Naive thymus-derived CD4-positive, alpha-beta T cell (primary cell): ENCODE measurements at places on chromosomes 12 and 14. TPM values are rescaled to one million over a fixed set of nuclear protein-coding genes. Genes with fewer than 3 reads are reported as not detected.

- no peak for DNase-seq
Observed at GRCh38 chr12:89494411-89495231, 30.0 kb downstream of the GALNT4 start.

DNA sequence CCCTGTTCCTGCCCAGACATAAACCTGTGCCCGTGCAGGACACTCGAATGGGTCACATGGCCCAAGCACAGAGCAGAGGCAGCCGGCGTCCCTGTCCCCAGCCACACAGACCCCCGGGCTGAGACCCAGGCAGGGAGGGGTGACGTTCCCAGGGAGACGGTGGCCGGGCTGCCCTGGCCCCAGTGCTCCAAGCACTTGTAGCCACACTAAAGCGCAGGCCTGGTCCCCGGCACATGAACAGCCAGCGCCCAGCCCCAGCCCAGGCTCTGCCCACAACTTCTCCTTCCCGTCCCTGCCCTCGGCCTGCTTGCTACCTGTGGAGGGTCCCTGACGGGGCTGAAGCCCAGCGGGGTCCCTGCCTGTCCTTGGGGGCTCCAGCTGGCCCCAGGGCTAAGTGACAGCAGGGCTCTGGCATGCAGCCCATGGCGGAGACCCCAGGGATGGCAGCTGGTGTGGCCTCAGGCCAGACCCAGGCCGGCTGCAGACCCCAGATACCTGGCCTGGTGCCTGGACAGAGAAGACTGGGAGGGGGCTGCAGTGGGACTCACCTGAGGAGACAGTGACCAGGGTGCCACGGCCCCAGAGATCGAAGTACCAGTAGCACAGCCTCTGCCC is 338.4 kb downstream of the TMEM121 start:
- no peak for DNase-seq

- DNase-seq = no peak
Observed at GRCh38 chr14:101404426-101405170, 156.7 kb upstream of the DIO3 start.

GRCh38 chr14:38199076-38199475 is 8.6 kb upstream of the SSTR1 start:
- DNase-seq = no peak

GRCh38 chr12:3805077-3805476 is 52.2 kb upstream of the CRACR2A start:
- no peak for DNase-seq

The TIMELESS gene
- total RNA-seq = 5.8 TPM

The SLCO1C1 gene
- total RNA-seq = not detected

- DNase-seq = no peak
Observed at GRCh38 chr14:90851327-90852036, 35.3 kb upstream of the TTC7B start.

DNA sequence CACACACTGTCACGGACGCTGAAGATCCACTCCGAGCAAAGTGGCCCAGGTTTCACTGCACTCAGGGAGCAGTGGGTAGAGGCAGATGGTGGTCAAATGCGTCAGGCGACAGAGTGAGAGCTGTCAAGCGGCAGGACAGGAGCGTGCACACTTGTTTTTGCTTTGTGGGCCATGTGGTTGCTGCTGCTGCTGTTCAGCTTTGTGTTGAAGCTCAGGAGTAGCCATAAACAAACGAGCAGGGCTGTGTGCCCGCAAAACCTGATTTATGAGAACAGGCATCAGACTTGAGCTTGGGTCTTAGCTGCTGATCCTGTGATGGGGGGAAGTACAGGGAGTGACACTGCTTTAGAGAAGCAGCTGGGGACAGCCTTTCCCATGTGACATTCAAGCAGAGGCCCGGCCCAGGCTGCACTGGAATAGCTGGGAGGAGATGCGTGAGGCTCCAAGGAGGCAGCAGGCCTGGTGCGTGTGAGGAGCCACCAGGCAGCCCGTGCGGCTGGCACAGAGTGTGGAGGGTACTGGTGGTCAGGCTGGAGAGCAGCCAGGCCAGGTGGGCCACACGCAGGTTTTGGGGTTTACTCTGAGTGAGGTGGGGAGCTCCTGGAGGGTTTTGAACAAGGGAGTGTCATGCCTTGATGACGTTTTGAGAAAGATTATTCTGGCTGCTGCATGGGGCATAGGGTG is 31.1 kb upstream of the ASPG start:
- DNase-seq = no peak

- no peak for DNase-seq
Observed at GRCh38 chr12:59452259-59452658, 143.6 kb upstream of the SLC16A7 start.

DNA sequence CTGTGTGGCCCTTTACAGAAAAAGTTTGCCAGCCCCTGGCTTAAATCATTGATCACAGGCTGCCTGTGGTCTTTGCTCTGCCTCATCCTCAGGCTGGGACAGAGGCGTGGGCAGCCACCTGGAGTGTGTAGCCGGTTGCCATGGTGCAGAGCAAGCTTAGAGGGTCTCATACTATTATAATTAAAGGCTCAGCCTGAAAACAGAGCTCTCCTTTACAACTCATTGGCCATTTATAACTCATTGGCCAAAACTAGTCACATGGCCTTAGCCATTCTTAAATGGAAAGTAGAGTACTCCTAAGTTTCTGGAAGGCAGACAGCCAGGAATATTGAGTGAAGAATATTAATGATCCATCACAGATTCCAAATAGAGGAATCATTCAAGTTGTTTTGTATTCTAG is 3.0 kb downstream of the HSP90B1 start:
- DNase-seq = no peak

GRCh38 chr14:103333754-103334643 is at the start of gene EIF5:
EIF5 (plus strand) TSS chr14:103334237; CDS start chr14:103335861, 1,624 bp downstream.
- peak; percentile 92 for DNase-seq

DNA sequence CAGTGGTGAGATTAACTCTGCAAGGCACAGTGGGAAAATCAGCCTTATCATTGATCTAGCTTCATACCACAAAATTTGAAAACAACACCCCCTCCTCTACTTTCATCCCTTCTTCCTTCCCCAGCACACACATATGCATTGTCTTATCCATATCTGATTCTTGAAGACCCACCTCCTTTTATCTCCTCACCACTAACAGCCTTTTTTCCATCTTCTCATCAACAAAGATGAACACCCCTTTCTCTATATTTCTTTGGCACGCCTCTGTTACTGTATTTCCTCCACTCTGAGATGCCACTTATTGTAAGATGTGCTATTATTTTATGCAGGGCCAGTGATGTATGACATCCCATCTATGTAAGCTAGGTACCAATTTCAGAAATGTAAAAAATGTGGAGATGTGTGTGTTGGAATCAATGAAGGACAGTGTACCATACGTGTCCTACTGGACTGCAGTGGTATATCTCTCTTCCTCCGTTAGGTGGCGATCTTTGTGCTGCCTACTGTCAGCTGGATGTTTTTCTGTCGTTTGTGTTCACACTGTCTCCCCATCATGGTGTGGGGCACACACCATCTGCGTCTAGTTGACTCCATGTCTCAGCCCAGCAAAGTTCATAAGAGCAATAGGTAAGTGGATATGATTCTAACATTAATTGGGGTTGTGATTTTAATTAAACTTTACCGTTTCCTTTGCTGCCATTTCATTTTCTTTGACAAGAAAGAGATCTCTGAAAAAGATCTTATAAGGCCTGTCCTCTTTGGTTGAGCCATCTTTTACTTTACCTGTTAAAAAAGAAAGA is 24.0 kb downstream of the CCDC38 start:
- no peak for DNase-seq
